Kidney tubule cell (primary cell): ENCODE measurements at places on chromosomes 13 and 19.

DNA sequence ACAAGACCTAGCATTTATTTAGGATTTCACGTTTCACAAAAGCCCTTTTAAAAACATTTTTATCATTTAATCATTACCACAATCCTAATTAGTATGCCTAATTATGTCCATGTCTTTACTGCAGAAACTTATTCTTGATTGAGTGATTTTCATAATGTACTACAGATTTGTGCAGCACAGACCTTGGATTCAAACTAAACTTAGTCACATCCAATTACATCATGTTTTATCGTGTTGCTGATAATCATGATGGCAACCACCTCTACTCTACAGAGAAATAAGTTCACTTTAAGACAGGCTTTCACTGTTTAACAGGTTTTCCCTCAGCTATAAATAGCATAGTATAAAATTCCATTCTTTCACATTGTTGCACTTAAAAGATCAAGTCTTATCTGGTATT is 240.9 kb upstream of the RFC3 start:
- no peak for DNase-seq

- no peak for DNase-seq
These were observed 108.1 kb downstream of the CACNA1A start for GRCh38 chr19:13398182-13398581.

GRCh38 chr13:30846311-30846710 is 59.8 kb upstream of the MEDAG start:
- DNase-seq = peak; percentile 81

- DNase-seq = peak; percentile 2
These were observed 604.4 kb upstream of the SPRY2 start for GRCh38 chr13:80945328-80945727.

DNA sequence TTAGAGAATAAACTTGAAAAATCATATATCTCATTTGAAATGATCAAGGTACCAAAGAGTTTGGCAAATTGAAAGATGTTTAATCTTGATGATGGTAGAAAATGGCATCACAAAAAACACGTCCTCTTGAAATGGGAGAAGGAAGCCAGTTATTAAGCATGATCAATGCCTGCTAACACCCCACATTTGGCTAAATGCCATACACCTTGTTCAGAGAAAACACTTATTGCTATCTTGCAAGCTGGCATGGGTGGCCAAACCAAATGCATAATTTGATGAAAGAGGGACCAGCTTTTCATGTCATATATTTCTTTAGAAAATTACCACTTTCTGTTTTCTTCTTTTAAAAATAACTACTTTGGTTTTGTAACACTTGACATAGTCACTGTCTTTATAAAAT is 141.3 kb downstream of the ZAR1L start:
- no peak for DNase-seq

- DNase-seq = no peak
These were observed 9.8 kb upstream of the USPL1 start for GRCh38 chr13:30607908-30608307.

GRCh38 chr19:58361900-58362271 is 665 bp downstream of the ZNF497 start:
- DNase-seq = peak; percentile 60

DNA sequence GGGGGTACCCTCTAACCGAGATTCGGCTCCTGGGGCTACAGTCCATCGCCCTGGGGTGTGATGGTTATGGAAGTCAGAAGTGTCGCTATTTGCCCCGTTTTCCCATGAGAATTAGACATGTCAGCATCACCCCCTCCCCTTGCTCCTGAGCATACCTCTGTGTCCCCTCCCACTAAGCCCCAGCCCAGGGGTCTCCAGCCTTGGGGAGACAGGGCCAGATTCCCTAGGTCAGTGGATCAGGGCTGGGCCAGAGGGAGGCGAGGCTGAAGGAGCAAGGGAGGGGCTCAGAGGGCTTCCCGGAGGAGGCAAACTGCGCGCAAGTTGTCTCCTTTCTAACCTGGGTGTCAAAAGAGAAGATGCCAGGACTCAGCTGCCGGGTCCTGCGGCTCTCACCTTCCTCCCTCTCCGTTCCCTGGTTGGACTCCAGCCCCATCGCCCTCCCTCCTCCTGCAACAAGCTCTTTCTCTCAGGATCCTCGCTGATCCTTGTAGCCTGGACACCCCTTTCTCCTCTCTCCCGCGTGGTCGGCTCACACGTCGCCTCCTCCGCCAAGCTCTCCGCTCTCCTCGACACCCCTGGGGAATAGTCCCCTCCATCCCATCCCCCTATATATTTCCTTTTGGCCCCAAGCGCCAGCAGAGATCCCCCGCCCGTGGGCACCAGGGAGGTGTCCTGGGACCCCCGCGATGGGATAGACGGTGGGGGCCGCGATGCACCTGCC is 459 bp upstream of the TMEM59L start:
- no peak for DNase-seq

GRCh38 chr19:55643887-55644176 is 383 bp downstream of the ZNF581 start:
- DNase-seq = no peak

DNA sequence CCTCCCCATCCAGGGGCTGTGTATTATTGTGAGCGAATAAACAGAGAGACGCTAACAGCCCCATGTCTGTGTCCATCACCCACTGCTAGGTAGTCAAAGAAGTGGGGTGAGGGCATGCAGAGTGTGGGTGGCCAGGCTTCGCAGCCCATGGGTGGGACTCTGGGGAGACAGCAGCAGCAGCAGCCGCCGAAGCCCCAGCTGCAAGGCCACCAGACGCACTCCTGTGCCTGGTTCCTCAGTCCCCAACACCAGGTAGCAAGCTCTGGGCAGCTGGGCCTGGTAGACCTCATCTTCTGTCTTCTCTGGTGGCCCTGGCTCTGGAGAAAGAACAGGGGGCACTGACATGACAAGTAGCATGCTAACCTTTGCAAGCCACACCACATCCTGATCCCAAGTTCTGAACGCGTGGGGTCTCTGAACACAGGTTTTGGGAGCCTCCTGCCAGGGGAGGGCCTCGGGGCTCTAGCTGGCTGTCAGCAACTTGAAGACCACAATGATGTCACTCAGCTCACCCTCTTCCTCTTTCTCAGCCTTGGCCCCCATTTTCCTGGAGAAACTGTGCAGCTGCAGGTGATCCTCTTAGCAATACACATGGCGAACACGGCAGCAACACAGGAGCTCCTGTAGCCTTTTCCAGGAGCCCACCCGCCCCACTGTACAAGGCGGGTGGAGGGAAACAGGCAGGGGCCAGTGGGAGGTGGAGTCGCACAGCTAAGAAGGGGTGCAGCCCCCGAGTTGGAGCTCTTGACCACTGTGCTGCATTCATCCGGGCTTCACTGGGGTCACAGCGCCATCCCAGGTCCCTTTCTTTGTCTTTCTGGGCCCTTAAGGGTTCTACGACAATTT is 5.8 kb downstream of the FUZ start:
- no peak for DNase-seq

DNA sequence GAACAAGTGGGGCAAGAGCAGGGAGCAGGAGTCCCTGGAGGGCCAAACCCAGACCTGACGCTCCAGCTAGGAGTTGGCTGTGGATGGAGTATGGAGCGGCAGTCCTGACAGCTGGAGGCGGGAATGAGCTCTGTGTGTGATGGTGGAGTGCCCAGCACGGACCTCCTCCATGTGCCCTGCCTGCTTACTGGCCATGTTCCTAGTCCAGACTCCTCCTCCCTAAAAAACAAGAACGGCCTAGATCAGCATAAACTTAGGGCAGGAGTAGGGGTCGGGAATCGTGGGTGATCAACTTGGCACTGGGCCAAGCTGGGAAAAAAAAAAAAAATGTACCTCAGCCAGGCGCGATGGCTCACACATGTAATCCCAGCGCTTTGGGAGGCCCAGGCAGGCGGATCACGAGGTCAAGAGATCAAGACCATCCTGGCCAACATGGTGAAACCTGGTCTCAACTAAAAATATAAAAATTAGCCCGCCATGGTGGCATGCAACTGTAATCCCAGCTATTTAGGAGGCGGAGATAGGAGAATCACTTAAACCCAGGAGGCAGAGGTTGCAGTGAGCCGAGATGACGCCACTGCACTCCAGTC is 29.5 kb downstream of the LTBP4 start:
- DNase-seq = no peak

DNA sequence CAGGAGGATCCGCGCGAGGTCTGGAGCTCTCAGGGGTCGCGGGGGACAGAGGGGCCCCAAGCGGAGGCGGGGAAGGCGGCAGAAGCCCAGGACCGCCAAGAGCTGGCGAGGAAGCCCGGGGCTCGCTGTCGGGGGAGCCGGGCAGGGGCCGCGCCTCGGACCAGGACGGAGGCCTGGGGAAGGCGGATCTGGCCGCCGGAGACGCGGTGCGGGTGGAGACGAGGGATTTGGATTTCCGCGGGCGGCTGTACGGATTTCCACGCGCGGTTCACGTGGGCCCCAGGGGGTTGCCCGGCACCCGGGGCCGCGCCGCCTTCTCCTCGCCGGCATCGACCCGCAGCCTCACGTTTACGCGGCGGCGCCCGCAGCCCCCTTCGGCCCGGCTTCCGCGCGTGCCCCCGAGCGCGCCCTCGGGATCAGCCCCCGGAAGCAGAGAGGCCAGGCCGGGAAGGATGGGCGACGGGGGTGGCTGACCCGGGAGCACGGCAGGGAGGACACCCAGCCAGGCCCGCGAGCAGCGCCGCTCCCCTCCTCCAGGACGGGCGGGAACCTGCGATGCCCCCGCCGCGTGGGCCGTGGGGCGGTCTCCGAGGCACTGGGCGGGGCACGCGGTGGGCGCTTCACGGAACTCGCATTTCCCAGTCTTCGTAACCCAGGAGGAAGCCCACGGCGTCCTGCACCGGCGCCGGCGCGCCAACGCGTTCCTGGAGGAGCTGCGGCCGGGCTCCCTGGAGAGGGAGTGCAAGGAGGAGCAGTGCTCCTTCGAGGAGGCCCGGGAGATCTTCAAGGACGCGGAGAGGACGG is 4.7 kb downstream of the F7 start:
- DNase-seq = no peak
